ENCODE measurements at places on chromosomes 1 and 21.

- no peak for DNase-seq
Observed at GRCh38 chr1:193569983-193570269, 383.5 kb upstream of the B3GALT2 start.

- DNase-seq: no peak
Observed at GRCh38 chr1:12764016-12764415, 9.5 kb upstream of the PRAMEF12 start.

GRCh38 chr1:232319518-232320210, 310.3 kb downstream of the SIPA1L2 start:
- no peak for DNase-seq

- DNase-seq: no peak
Observed at GRCh38 chr1:2230781-2231531, 2.8 kb downstream of the SKI start.

- DNase-seq: peak; percentile 58
Observed at GRCh38 chr1:203627851-203628200, 1.2 kb downstream of the ATP2B4 start.

- DNase-seq: peak; percentile 61
Observed at GRCh38 chr1:183841550-183841949, 36.6 kb downstream of the RGL1 start.

DNA sequence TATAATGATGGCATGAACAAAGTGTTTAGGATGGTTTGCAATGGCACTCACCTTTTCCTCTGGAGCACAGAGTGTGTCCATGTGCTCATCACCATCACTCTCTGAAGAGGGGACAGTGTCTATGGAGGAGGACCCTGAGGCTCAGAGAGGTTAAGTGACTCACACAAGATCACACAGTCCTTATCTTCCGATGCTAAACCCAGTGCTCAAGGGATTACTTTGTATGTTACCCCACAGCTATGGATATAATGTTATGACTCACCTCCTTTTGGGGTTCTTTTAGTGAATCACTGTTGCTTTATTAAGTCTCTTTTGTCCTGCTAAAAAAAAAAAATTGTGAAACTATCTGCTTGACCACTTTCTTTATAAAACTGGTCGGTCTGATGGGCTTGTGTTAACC, 67.6 kb downstream of the TENT5C start:
- peak; percentile 49 for DNase-seq

DNA sequence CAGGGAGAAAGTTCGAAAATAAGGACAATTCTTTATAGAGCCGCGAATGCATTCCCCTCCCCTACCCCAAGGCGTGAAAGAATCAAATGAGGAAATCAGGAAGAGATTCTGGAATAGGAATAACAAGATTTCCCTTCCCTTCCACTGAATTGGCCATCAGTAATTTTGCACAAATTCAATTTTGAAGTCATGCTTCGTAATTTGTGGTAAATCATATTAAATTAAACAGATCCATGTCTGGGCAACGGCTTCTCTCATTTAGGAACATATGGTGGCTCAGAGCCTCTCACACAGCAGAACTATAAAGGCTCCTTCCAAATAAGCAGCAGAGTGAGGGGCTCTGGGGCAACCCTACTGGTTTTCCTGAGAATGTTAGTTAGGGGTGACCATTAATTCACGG, 152.9 kb downstream of the CLIC6 start:
- DNase-seq: no peak

- DNase-seq: no peak
Observed at GRCh38 chr1:110643879-110644472, 30.8 kb downstream of the KCNA3 start.

- peak; percentile 62 for DNase-seq
Observed at GRCh38 chr1:173255214-173255813, 48.2 kb upstream of the TNFSF4 start.

DNA sequence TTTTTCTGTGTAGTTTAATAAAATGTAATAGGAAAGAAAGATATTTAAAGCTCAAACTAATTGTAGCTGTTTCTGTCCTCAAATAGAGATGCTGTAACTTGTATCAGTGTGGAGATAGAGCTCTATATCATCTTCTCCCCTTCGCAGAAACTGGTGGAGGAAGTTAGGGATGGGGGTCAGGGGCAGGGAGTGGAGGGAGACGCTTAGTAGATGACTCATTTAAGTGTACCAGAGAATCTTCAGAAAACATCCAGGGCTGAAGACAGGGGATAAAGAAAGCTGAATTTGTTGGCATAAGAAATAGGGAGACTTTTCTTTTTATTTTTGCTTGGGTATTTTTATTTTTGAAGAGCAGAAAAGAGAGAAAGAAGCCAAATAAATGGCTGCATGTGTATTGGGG, 282.6 kb upstream of the DPYD start:
- DNase-seq: no peak
